ENCODE measurements at places on chromosomes 3 and 15.

DNA sequence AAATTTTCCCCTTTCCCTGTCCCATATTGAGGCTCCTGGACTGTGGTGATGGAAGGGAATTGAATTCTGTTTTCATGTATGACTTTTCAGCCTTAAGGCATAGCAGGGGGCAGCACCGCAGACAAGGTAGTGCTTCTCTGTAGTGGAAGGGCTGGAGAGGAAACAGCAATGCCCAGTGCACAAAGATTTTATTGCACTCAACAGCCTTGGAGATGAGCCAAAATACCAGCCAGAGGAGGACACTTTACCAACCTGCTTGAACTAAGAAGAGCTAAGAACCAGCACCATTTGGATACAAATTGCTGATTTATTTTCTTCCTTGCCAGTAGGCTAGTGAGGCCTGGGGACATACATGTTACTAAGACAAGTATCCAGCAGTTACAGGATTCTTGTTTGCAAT lies 98.7 kb downstream of the KCNMB2 start:
- H3K4me1 ChIP-seq: no peaks in the 10 kb centered on the region
- no peaks in the 10 kb centered on the region for H3K36me3 ChIP-seq
- DNase-seq: no peak
- H3K27ac ChIP-seq: no peak overlapping the region
- 0 out of 2 replicates have a peak, but pooled peaks cover 3% of the 10 kb centered on the region for H3K27me3 ChIP-seq

- no peak overlapping the region for H3K27ac ChIP-seq
- no peaks in the 10 kb centered on the region for H3K4me1 ChIP-seq
- peak; percentile 66 for DNase-seq
These were observed 56.0 kb downstream of the KBTBD12 start for GRCh38 chr3:127970966-127971592.

DNA sequence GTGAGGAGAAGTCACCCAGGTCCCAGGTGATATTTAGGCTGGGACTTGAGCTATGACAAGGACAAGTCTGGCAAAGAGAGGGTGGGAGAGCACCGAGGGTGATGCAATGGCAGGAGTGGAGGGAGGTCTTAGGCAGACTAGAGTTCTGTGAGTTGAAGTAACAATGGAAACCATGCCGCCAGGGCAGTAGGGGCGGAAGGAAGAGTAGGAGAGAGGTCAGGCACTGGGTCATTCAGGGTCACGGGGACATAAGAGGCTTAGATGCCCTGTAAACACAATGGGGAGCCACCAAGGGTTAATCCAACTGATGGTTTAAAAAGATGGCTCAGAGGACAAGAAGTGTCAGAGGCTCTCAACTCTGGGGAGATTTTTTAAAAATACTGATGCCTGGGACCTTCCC lies 199.7 kb upstream of the LRTM1 start:
- DNase-seq: no peak
- no peaks in the 10 kb centered on the region for H3K36me3 ChIP-seq
- no peak overlapping the region for H3K27ac ChIP-seq
- no peaks in the 10 kb centered on the region for H3K4me1 ChIP-seq

DNA sequence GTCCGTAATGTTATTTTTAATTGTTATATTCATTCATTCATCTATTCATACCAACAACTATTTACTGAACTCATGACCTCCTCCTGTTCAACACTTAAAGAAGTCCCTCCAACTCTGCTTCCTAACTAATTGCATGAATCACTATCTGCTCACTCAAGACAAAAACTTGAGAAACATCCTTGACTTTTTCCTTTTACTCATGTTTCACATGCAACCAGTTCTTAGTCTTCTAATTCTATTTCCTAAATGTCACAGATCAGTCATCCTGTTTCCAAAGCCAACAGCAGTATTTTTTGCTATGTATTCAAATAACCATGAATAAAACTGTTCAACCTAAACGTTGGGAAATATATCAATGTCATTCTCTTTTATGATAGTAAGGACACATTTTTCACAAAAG lies 124.6 kb upstream of the GBE1 start:
- H3K27me3 ChIP-seq: no peaks in the 10 kb centered on the region
- no peak overlapping the region for H3K4me3 ChIP-seq
- no peaks in the 10 kb centered on the region for H3K4me1 ChIP-seq
- peak; percentile 32 for DNase-seq
- no peak overlapping the region for H3K27ac ChIP-seq
- no peaks in the 10 kb centered on the region for H3K36me3 ChIP-seq

DNA sequence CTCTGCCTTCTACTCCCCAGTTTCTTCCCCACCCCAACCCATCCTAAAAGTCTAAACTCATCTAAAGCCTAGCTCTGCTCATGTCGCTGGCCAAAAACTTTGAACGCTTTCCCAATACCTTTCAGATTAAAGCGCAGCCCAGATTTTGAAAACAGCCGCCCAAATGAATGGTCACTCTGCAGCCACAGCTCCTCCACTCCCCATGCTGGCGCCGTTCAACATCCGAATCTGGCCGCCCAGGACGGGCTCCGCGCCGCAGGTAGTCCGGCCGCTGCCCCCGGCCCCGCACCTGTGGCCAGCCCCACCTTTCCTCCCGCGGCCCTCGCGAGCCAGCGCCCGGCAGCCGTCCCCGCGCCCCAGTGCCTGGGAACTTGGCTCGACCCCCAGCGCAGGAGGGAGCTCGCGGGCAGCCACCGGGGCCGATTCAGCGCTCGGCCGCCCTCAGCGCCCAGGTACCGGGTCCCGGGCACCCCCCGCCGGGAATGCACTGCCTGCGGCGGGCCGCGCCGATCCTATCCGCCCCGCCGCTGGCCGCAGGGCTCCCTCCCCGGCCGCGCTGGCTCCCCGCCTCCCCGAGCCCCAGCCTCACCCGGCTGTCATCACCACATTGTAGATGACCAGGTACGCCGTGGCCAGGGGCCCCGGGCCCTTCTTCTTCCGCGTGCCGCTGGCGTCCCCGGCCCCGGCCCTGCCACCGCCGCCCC lies 417 bp downstream of the HACD2 start:
- H3K27me3 ChIP-seq: no peaks in the 10 kb centered on the region
- H3K36me3 ChIP-seq: peaks cover 30% of the 10 kb centered on the region
- H3K4me3 ChIP-seq: peak overlapping the region; percentile 85
- H3K4me1 ChIP-seq: peaks cover 35% of the 10 kb centered on the region

DNA sequence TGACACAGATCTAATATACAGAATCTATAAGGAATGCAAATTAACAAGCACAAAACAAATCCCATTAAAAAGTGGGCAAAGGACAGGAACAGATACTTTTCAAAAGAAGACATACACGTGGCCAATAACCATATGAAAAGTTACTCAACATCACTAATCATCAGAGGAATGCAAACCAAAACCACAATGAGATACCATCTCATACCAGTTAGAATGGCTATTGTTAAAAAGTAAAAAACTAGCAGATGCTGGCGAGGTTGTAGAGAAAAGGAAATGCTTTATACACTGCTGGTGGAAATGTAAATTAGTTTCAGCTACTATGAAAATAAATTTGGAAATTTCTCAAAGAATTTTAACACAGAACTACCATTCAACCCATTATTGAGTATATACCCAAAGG lies 50.7 kb downstream of the ADAMTS17 start:
- no peak overlapping the region for H3K27ac ChIP-seq
- H3K4me1 ChIP-seq: peaks cover 12% of the 10 kb centered on the region
- H3K4me3 ChIP-seq: no peak overlapping the region
- no peaks in the 10 kb centered on the region for H3K36me3 ChIP-seq

GRCh38 chr15:63037976-63038720 lies 4.4 kb upstream of the TPM1 start:
- DNase-seq: peak; percentile 28
- no peaks in the 10 kb centered on the region for H3K27me3 ChIP-seq
- H3K27ac ChIP-seq: no peak overlapping the region
- no peaks in the 10 kb centered on the region for H3K36me3 ChIP-seq

DNA sequence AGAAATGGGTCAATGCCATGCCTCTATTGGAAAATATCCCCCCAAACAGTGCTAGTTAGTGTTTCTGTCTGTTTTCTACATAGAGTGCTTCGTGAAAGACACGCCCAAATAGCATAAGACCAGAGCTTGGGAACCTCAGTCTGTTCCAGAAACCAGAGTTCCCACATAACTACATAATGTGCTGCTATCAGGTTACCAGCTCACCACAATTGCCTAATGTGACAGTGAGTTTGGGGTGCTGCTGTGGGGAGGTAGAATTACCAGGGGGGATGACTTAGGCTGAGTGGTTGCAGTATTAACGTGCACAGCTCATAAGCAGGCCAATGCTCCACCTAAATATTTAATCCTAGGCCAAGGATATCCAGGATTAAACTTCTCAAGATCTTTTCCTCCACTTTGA lies 39.2 kb downstream of the DUT start:
- no peak overlapping the region for H3K4me3 ChIP-seq
- no peaks in the 10 kb centered on the region for H3K36me3 ChIP-seq
- peak; percentile 41 for DNase-seq
- H3K4me1 ChIP-seq: peaks cover 17% of the 10 kb centered on the region
- H3K27me3 ChIP-seq: no peaks in the 10 kb centered on the region

DNA sequence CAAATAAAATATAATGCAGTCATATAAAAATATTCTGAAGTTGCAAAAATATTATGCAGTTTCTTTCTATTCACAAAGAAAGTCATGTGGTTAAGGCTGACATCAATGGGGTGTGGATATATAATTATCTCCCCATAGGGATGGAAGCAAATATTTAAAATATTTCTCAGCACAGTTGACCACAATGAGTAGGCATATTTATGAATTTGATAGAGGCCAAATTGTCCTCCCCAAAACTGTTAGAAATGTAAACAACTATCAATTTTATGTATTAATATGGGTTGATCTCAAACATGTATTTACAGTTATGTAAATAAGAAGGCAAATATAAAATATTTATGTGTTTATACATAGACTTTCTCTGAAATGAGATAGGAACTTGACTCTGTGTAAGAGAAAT lies 246.0 kb upstream of the CBLB start:
- peak overlapping the region; percentile 91 for H3K27ac ChIP-seq
- H3K27me3 ChIP-seq: no peaks in the 10 kb centered on the region
- no peaks in the 10 kb centered on the region for H3K36me3 ChIP-seq

GRCh38 chr15:71237456-71238188 lies 122.4 kb downstream of the THSD4 start:
- H3K27ac ChIP-seq: peak overlapping the region; percentile 92
- H3K36me3 ChIP-seq: peaks cover 14% of the 10 kb centered on the region
- no peaks in the 10 kb centered on the region for H3K27me3 ChIP-seq
- no peak overlapping the region for H3K4me3 ChIP-seq

DNA sequence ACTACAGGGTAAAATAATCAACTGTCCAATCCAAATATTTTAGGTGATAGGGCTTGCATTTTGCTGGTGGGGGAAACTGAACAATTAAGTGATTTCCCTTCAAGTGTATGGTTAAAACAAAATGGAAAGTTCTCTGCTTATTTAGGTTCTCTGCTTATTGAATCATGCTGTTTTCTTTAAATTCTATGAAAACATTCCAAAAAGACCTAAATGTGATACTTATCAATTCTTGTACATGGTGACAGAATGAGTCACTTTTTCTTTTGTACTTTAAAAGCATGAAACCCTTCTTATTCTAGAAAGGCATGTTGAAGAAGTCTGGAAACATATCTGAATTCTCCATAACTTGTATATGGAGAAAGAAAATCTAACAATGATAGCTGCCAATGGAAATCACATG lies 192.6 kb downstream of the FMN1 start:
- peaks cover under 1% of the 10 kb centered on the region for H3K4me1 ChIP-seq
- H3K36me3 ChIP-seq: no peaks in the 10 kb centered on the region
- no peak overlapping the region for H3K27ac ChIP-seq
- no peak for DNase-seq

DNA sequence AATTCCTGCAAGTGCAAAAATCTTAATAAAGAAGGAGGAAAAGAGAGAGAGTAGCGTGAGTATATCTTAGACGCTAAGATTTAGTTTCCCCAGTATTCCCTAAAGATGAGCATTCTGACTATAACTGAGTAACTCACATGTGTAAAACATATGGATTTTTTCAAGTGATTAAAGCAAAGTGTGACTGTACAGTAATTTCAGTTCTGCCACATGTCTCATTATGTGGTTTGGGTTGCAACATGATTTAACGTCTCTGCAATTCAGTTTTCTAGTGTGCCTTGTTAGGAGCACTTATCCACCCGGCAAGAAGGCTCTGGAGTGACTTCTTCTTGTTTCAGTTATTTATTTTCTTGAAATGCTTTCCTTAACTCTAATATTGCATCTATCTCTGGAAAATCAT lies 514.1 kb downstream of the ROBO1 start:
- no peaks in the 10 kb centered on the region for H3K27me3 ChIP-seq
- H3K4me3 ChIP-seq: no peak overlapping the region
- no peaks in the 10 kb centered on the region for H3K36me3 ChIP-seq
- no peak overlapping the region for H3K27ac ChIP-seq
- H3K4me1 ChIP-seq: no peaks in the 10 kb centered on the region
- DNase-seq: no peak

DNA sequence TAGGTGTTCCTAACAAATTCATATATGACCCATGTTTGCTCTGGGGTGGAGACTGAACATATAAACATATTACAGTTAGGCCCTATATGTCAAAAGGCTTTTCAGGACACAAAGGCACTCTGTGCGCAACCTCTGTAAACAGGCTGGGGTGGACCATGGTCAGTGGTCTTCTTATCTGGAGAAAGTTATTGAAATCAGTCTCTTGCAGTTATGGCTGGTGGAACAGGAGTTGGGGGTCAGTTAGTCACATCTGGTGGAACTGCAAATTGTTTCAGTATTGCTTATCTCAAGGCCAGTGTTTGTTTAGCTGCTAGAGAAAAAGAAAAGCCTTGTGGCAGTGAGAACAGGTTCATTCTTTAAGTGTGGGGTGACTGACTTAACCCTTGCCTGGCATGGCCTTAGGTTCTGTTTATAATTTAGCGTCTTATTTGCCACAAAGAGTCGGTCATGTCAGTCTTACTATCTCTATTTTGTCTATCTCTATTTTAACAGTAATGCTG lies 5.9 kb upstream of the GP9 start:
- H3K4me3 ChIP-seq: no peak overlapping the region
- no peaks in the 10 kb centered on the region for H3K36me3 ChIP-seq
- no peaks in the 10 kb centered on the region for H3K27me3 ChIP-seq
- no peaks in the 10 kb centered on the region for H3K4me1 ChIP-seq

DNA sequence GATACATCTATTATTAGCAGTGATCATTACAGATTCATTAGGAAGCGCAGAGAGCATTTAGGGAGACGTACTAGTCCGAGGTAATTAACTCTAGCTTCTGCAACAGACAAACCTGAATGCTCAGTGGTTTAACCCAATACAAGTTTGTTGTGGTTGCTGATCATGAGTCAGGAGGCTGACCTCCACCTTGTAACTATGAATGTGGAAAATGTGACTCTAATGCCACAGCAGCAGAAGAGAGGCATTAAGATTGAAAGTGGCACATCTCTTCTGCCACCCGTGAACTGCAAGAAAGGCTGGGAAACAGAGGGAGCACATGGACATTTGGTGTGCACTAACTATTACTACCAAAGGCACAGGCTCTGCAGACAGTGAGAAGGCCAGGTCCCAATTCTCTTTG lies 71.2 kb upstream of the C3orf80 start:
- H3K4me1 ChIP-seq: peaks cover 17% of the 10 kb centered on the region
- H3K4me3 ChIP-seq: no peak overlapping the region
- DNase-seq: peak; percentile 58
- no peaks in the 10 kb centered on the region for H3K27me3 ChIP-seq

DNA sequence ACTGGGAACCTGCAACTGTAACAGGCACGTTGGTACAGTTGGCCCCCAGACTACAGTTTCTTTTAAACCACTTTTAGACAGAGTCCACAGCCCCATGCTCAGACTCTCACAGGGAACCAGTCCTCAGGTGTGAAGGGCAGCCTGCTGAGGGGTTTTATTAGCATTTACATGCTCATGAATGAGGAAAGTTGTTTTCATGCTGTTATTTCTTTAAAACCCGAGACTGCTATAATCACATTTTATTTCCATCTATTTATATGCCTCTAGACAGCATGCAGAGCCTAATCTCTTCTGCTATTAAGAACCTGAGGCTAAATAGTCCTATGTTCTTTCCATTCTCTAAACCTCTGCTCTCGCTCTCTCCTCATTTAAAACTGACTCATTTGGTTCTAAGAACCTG lies 26.3 kb upstream of the FSIP1 start:
- H3K4me3 ChIP-seq: no peak overlapping the region
- no peaks in the 10 kb centered on the region for H3K4me1 ChIP-seq
- no peak for DNase-seq
- H3K27me3 ChIP-seq: no peaks in the 10 kb centered on the region
- no peak overlapping the region for H3K27ac ChIP-seq
- H3K36me3 ChIP-seq: no peaks in the 10 kb centered on the region

Data from PC-3 (cell line).